ENCODE measurements at places on chromosomes 2 and 18.

- peak; percentile 74 for DNase-seq
Observed at GRCh38 chr2:58634653-58635370, 393.7 kb upstream of the FANCL start.

GRCh38 chr2:44886414-44886813, 55.1 kb upstream of the SIX3 start:
- no peak for DNase-seq

GRCh38 chr2:50658883-50659282, 373.0 kb downstream of the NRXN1 start:
- DNase-seq, result no peak

DNA sequence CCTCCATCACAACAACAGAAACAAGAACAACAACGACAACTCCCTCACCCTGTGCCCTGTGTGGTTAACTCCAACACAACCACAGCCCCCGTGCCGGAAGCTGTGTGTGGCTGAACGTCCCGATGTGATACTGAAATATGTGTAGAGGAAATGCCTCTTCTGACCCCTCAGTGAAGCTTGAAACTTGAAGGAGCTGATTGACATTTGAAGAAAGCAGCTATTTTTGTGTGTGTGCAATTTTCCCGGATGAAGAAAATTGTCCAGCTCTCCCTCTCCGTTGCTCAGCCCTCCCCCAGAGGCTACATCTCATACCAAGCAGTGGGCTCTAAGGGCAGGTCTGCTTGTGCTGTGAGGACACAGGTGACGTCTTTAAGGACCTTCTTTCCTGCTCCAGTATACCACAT, 173.8 kb downstream of the ICOS start:
- no peak for DNase-seq

- no peak for DNase-seq
Observed at GRCh38 chr2:162342321-162342720, 1.6 kb upstream of the GCA start.

DNA sequence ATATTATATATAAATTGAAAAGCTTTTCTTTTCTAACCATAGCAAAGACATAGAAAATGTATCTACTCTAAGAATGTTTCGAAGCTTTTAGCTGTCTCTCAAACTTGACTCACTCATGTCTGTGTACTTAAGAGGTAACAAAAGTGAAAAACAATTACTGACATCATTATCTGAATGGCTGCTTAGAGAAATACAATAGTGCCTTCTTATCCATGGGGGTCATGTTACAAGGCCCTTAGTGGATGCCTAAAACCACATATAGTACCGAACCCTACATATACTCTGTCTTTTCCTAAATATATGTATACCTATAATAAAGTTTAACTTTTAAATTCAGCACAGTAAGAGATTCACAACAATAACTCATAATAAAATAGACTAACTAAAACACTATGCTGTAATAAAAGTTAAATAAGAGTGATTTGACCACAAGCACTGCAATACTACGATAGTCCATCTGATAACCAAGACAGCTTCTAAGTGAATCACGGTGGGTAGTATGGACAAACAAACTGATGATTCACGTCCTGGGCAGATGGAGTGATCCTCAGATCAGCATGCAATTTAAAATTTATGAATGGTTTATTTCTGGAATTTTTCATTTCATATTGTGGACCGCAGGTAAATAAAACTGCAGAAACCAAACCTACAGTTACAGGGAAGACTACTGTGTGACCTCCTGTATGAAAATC, 246.2 kb downstream of the XIRP2 start:
- DNase-seq, result peak; percentile 92

- DNase-seq, result peak; percentile 46
Observed at GRCh38 chr2:57701391-57701791, 345.2 kb upstream of the VRK2 start.

DNA sequence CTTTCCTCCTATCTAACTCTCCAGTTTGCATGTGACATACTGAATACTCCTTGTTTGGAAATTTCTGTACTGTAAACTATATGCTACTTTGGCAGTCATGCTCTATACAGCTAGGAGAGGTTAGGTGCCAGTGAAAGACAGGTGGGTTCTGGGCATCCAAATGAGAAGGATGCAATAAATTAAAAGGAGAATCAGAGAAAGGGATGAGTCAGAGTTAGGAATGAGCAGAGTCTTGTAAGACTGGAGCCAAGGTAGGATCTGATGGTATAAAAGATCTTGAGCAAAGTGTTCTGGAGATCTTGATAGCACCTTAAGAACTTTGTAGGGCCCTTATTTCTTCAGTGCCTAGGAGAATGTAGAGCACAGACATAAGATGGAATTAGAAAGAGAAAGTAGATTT, 58.7 kb upstream of the STAM2 start:
- DNase-seq, result no peak

GRCh38 chr2:155309483-155309882, 611.0 kb downstream of the KCNJ3 start:
- DNase-seq, result no peak

DNA sequence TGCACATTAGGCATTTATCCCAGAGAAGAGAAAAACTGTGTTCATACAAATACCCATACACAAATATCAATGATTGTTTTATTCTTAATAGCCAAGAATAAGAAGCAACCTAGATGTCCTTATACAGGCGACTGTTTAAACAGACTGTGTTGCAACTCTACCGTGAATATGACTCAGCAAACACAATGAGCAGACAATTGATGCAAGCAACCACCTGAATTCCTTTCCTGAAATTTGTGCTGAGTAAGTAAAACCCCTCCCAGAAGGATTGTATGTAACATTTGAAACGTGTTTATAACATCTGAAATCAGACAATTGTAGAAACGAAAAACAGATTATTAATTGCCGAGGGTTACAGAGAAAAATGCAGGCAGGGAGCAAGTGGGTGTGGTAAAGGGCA, 621.9 kb upstream of the SOX11 start:
- DNase-seq, result peak; percentile 55

GRCh38 chr2:213451542-213452239, 167.4 kb downstream of the SPAG16 start:
- DNase-seq, result no peak

DNA sequence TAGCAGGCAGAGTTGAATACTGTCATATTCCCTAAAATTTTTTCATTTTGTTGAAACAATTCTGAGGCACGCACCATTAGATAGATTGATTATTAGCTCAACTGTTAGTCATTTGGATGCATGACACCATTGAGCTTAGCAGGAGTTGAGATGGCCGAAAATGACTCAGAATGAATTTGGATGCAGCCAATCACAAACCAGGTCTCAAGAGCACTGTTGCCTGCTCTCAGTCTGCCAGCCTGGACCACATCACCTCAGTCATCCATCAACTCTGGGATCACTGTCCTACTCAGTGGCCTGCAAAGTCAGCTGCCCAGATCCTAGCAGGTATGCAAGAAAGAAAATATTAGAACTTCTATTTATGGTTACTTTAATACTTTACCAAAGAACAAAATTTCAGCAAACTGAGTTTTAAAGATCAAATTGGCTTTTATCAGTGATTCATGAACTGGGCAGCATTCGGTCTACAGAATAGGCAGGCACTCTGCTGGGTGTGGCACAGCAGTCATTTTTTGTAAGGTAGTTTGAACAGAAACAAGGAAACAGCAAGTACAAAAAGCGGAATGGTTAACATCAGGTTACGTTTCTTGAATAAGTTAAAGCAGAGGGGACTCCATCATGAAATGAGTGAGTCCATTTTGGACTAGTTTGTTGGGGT, 152.7 kb upstream of the ARHGAP28 start:
- no peak for DNase-seq

DNA sequence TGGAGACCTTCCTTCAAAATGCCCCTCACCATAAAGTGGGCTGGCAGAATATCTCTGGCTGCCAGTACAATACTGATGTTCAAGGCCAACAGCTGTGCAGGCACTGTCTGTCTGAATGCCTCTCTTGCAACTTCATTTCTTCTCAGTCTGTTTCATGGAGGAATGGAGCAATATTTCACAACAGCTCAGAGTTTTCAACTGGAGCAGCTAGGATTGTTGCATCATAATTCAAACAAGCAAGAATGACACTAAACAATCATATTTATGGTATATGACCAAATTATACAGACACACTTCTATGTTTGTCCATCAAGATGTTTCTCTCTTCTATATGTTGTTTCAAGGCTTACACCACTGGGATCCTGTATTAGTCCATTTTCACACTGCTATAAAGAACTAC, 444.2 kb downstream of the LRATD1 start:
- no peak for DNase-seq

DNA sequence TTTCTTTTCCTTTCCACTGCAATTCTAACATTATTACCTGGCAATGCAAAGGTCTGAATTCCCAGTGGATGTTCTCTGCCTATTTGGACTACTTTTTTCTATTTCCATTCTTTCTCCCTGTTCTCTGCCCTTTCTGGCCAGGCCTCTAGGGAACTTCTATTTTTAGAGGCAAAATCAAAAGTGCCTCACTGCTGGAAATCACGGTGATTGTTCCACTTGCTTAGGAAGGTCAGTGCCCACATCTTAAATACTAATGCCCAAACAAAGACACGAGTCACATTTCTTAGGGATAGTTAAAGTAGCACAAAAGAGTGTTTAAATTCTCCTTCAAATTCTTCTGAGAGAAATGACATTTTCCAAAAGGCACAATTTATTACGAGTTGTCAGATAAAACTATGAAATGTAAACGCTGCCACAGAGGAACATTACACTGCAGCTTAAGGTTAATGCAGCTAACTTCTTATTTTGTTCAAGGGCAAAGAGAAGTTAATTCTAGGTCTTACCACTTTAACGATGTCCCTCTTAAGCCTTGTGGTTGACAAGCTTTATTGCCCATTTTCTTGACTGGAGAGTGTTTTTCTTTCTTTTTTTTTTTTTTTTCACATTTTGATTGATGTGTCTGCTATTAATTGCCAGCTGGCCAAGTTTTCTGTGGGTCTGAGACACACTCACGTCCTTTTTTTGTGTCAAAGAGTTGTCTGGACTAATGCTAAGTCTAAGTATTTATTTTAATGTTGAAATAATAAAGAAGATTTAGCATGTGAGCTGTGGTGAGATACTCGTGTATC, 34.7 kb downstream of the ST6GAL2 start:
- DNase-seq, result no peak

DNA sequence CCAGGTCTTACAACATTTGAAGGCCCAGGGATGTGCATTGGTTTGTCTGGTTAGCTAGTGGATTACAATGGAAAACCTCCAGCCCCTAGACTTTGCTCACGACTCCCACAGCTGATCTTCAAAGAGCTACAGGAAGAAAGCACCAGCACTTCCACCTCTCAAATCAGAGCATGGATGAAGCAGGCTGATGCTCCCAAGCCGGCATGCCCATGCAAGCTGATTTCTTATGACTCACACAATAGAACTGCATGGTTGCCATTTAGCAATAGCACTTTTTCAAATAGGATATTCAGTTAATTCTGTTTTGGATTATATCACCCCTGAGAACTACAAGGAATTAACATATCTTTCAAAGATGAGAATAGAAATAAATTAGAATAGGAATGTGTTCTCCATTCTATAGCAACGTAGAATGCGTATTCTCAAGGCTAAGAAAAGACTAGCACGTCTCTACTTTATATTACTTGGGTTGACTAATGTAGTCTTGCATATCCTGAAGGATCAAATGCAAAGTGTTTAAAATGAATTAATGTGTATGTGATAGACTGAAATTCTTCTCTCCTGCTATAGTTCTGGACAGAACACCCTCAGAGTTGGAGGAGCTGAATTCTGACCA, 292.4 kb downstream of the TRIB2 start:
- DNase-seq, result peak; percentile 13

- DNase-seq, result no peak
Observed at GRCh38 chr2:42421157-42421485, 60.1 kb upstream of the COX7A2L start.

DNA sequence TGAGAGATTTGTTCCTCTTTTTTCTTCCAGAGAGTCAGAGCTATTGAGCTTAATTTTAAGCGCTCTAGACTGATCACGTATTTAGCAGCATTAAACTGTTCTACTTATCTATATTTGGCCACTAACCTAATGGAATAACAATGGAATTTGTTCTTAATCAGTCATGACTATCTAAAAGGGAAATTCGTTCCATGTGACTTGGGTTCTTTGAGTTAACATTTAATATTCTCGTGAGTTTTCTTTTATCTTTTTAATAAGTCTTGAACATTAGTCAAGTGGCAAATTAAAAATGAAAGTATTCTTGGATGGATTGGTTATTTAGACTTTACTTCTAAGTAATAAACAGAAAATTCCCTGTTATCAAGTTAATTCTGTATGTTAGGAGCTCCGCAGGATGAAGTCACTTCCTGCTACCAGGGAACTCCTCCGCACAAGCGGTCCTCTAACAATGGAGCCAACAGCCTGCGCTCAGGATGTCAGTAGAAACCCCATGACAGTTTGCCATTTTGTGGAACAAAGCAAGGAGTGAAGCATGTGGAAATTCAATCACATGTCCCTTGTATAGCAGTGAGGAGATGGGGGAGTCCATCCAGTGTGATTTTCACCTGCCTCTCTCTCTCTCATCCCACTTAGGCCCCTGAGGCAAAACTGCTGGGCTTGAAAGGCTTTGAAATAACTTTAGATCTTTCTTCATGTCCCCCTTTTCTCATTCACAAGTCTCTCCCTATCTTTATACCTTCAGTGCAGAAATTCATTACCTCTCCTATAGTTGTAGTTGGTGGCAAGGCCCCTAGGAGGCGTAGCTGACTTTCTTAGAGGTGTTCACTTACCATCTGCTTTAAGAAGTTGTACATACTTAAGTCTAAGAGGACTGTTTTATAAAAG, 138.1 kb downstream of the WDR7 start:
- DNase-seq, result peak; percentile 14

GRCh38 chr2:43138441-43138840, 88.0 kb downstream of the ZFP36L2 start:
- DNase-seq, result no peak

DNA sequence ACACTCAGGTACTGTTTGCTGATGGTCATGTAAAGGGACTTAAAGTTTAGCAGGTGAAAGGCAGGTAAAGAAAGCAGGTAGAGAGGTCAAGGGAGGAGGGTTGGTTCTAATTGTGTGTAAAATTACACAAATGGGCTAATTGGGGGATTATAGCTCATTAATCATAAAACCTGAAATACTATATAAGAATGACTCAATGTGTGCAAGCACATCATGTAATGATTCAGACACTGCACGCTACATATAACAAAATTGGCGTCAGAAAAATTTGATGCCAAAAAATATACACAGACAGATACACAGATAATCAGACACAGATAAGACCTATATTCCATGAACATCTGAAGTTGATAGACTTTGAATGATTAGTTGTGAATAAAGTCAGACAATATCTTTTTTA, 120.7 kb upstream of the LMAN1 start:
- DNase-seq, result no peak

DNA sequence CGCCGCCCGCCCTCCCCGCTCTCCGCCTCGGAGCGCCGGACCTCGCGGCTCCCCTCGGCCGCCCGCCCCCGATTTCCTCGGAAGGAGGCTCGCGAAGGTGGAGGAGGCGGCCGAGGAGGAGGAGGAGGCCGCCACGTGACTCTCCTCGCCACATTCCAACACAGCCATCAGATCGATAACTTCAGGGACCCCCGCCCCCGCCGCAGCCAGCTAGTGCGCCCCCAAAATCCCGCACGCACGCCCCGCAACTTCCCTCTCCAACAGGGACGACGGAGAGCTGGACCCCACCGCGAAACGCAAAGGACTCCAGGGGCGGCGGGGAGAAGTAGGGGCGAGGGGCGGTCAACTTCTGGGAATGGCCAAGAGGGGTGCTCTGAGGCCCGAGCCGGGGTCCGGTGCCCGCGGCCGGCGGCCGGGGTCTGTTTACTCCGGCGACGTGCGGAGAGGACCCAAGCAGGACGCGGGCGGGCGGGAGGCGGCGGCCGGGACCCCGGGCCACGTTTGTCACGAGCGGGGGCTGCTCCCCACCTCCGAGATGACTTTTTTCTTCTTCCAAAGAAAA, 2.0 kb downstream of the ZNF521 start:
- no peak for DNase-seq
